EL (cell line): ENCODE measurements at places on chromosomes 3 and 15.

- DNase-seq = peak; percentile 44
These were observed 216.9 kb upstream of the CDIN1 start for GRCh38 chr15:36362509-36362915.

DNA sequence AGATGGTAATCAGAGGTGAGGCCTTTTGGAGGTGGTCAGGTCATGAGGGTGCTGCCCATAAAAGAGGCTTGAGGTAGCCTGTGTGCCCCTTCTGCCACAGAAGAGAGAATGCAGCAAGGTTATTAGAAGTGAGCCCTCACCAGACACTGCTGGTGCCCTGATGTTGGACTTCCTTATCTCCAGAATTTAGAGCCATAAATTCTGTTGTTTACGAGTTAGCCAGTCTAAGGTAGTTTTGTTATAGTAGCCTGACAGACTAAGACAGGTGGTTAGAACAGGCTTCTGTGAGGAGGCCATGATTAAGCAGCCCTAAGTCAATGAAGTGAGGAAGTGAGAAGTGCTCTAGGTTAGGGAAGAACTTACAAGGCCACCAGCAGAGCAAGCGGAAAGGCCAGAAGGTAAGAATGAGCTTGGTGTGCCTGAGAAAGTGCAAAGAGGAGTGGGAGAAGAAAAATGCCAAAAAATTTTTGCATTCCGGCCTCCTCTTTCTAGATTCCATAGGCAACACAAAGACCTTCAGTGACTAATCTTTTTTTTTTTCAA lies 44.2 kb upstream of the STT3B start:
- DNase-seq = no peak

GRCh38 chr3:126542340-126543241 lies 16.1 kb downstream of the C3orf22 start:
- no peak for DNase-seq

DNA sequence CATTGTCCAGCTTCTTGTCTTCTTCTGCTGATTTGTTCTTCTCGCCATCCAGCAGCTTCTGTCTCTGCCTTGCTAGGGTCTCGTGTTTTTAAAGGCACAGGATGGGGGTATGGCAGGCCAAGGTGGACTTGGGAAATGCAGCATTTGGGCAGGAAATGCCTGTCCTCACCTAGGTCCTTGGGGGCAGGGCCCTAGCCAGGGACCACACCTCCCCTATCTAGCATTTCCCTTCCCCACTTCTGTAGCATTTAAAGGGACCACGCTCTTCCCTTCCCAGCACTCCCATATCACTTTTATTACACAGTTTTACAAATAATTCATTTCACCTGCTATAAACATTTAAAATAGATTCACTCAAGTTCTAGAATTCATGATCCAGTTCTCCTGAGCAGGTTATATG lies 315.4 kb upstream of the LMCD1 start:
- DNase-seq = no peak

GRCh38 chr3:103203441-103203840 lies 768.6 kb downstream of the ZPLD1 start:
- no peak for DNase-seq

- DNase-seq = no peak
These were observed 20.6 kb upstream of the USP3 start for GRCh38 chr15:63483521-63484371.

DNA sequence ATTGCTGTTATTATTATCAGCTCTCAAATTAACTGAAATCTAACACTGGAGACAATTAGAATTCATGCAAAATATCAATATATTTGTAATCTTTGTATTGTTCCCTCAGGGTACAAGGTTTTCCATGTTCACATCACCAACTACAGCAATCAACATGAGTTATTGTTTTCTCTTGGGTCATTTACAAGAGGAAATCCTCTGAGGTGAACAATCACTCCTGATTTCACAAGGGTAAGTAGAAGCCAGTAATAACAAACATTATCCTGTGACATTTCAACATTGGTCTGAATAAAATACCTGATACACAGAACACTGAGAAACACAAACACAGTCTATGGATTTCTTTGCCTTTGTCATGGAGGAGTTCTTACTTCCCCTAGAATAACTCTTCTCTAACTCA lies 174.0 kb downstream of the SUCNR1 start:
- no peak for DNase-seq

DNA sequence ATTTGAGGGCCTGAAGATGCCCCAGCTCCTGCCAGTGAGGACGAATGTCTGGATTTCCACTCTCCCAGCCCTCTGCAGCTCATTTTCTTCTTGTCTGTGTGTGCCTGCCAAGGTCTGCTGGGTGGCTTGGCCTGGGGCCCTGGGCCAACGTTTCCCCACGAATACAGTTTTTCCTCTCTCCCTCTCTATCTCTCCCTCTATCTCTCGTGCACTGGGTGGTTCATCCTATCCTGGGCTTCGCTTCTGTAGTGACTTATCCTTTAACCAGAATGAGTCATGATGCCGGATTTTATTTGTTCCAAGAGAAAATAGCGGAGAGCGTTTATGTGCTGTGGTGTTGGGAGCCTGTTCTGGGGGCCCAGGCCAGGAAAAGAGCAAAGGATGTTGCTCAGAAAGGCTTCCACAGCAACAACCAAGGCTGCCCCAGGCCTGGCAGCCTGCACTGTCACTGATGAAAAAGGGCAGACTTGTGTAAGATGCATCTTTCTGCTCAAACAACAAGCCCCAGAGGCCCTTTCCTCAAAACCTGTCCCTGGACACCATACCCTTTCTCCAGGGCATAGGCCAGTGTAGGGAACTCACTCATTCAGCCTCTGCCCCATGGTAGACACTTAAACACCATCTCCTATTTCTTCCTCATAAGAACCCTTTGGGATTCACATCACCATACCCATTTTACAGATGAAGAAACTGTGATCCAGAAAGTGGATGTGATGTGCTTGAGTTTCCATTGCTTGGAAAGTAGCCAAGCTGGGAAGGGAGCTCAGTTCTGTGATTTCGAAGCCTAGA lies 47.3 kb downstream of the ITGA11 start:
- peak; percentile 95 for DNase-seq

DNA sequence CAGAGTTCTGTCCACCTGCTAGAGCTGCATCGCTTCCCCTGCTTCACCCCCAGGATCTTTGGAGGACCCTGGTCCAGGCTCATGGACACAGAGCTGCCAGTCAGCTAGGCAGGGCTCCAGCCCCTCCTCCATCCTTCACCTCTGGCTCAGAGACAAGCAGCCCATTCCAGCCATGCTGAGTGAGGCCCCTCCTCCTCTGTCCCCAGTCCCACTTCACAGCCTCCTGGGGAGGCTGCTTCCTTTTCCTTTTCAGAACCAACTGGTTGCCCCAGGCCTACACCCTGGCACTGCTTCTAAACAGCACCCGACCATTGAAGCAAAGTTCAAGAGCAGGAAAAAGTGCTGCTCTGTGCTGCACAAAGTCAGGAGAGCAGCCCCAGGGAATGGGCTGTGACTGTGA lies 22.2 kb downstream of the IQSEC1 start:
- DNase-seq = no peak

DNA sequence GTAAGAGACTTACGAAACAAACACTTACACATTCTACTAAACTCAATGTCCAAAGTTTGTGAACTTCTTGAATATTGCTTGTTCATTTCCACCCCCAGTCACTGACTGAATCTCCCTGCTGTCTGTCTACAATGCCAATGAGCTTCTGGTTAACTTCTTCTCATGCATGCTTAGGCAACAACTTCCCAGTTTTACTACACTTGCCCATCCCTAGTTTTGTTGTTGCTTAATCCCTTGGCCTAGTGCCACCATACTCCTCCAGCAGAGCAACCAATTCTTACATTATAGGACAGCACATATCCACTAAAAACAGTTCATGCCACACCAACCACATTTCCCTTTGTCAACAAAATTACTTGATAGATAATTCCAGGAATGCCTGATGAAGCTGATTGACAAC lies 40.9 kb upstream of the CCR2 start:
- peak; percentile 34 for DNase-seq
